ENCODE measurements at places on chromosomes 1 and 21.
A peak's percentile ranks its signal among the peaks of the same experiment; 100 is the strongest.

- H3K4me3 ChIP-seq = no peak overlapping the region
- H3K4me1 ChIP-seq = no peaks in the 10 kb centered on the region
- no peaks in the 10 kb centered on the region for H3K27me3 ChIP-seq
- H3K27ac ChIP-seq = no peak overlapping the region
- no peak for DNase-seq
These were observed 4.8 kb downstream of the UMODL1 start for GRCh38 chr21:42075686-42076471.

- H3K27ac ChIP-seq = no peak overlapping the region
- H3K4me3 ChIP-seq = no peak overlapping the region
- no peaks in the 10 kb centered on the region for H3K27me3 ChIP-seq
- no peak for DNase-seq
These were observed 8.5 kb upstream of the COL8A2 start for GRCh38 chr1:36133484-36133883.

- H3K4me1 ChIP-seq = peaks cover 5% of the 10 kb centered on the region
- no peak for DNase-seq
- no peaks in the 10 kb centered on the region for H3K36me3 ChIP-seq
- no peak overlapping the region for H3K27ac ChIP-seq
These were observed 695 bp downstream of the DMBX1 start for GRCh38 chr1:46490406-46490655.

DNA sequence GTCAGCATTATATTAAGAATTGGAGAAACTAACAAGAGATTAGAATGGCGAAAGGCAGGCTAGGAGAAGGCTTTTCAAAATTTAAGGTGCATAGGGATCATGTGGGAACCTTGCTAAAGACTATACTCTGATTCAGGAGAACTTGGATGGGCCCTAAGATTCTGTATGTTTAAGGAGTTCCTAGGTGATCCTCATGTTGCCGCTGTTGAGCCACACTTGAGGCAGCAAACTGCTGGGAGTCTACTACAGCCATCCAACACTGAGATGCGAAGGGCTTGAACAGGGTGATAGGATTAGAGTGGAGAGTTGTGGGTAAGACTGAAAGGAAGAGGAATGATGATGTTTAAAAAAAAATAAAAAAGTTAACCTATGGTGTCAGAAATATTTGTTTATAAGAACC is 1013.2 kb downstream of the MRPL39 start:
- no peak overlapping the region for H3K27ac ChIP-seq
- H3K4me1 ChIP-seq = no peaks in the 10 kb centered on the region
- H3K27me3 ChIP-seq = no peaks in the 10 kb centered on the region

DNA sequence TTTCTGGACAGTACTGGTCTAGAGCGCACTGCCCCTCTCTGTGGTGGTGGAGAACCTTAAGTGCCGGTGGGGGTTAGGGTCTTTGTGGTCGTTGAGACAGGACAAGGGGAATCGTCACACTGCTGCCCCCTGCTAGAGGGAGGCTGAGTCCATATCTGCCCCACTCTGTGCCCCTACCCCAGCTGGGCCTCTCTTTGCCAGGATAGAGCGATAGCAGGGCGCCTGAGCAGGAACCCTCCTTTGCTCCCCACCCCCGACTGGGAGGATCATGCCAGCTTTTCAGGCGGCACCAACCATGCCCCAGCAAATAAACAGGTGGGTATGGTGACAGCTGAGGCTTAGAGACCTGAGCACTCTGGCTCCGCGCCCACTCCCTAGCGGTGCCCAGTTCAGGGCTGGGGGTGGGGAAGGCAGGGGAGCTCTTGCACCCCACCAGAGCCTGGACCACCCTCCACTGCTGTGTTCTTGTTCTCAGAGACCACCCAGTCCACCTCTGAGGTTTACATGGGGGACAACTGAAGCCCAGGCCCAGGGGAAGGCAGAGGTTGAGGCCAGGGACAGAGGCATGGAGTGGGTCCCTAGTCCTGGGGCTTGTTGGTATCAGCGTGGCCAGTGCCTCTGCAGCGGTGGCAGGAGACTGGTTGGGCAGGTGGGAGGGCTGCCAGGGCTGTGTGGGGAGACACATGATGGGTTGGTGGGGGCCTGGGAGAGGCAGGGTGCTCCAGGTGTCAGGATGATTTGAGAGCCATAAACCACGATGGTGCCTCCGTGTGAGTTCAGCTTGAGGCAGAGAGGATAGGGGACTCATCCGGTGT is 1.6 kb downstream of the PADI2 start:
- H3K4me3 ChIP-seq = no peak overlapping the region
- no peak for DNase-seq
- H3K27me3 ChIP-seq = peaks cover 24% of the 10 kb centered on the region
- H3K4me1 ChIP-seq = peaks cover 13% of the 10 kb centered on the region

DNA sequence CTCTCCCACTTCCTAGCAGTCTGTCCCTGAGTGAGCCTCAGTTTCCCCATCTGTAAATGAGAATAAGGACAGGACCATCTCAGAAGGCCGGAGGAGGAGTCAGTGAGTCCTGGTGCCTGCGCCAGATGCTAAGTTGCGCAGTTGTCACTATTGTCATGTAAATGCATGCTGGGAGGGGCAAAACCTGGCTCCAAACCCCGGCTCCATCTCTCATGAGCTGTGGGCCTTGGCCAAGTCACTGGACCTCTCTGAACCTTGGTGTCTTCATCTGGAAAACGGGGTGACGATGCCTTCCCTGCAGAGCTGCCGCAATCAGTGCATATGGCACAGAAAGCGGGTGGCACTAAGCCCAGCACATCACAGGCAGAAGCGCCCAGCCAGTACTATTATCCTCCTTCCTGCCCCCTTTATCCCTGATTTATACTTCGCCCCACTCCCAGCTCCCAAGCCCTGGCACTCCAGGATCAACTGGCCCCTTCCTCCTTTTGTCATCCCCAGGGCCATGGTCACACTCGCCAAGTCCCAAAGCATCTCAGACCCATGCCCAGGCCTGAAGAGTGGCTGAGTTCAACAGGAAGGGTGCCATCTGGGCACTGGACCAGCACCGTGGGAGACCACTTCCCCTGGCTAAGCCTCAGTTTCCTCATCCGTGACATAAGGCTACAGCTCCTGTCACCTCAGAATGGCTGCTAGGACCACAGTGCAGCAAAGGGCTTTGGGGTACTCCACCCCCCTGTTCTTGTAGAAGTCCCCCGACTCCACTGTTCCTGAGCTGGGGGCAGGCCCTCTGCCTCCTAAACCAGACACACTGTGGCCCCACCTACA is 4.3 kb upstream of the PLEKHG5 start:
- DNase-seq = no peak
- H3K36me3 ChIP-seq = no peaks in the 10 kb centered on the region
- no peaks in the 10 kb centered on the region for H3K27me3 ChIP-seq

DNA sequence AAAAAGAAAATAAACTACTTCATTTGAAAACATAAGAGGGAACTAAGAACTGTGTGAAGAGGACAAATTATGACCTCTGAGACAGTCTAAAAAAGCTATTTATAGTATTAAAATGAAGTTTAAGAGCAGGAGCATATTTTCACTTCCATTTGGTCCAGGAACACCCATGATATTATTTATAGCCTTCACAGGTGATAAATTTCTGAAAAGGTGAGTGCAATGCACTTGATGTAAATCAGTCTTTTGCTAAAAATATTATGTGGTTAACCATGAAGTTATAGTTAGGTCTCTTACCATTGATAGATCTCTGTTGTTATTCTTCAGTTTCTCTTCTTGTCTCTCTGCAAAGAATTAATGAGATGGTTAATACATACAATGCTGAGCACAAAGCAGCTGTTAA is 14.7 kb downstream of the TMCO1 start:
- DNase-seq = no peak
- H3K27ac ChIP-seq = no peak overlapping the region
- no peaks in the 10 kb centered on the region for H3K27me3 ChIP-seq
- H3K36me3 ChIP-seq = peaks cover 31% of the 10 kb centered on the region
- H3K4me3 ChIP-seq = no peak overlapping the region
- H3K4me1 ChIP-seq = no peaks in the 10 kb centered on the region

GRCh38 chr1:229952670-229953520 is 114.1 kb upstream of the GALNT2 start:
- H3K36me3 ChIP-seq = no peaks in the 10 kb centered on the region
- H3K4me3 ChIP-seq = no peak overlapping the region
- no peaks in the 10 kb centered on the region for H3K4me1 ChIP-seq
- no peak overlapping the region for H3K27ac ChIP-seq

- DNase-seq = no peak
- H3K36me3 ChIP-seq = no peaks in the 10 kb centered on the region
- no peaks in the 10 kb centered on the region for H3K27me3 ChIP-seq
These were observed 7.7 kb downstream of the IFNAR2 start for GRCh38 chr21:33237486-33237885.

DNA sequence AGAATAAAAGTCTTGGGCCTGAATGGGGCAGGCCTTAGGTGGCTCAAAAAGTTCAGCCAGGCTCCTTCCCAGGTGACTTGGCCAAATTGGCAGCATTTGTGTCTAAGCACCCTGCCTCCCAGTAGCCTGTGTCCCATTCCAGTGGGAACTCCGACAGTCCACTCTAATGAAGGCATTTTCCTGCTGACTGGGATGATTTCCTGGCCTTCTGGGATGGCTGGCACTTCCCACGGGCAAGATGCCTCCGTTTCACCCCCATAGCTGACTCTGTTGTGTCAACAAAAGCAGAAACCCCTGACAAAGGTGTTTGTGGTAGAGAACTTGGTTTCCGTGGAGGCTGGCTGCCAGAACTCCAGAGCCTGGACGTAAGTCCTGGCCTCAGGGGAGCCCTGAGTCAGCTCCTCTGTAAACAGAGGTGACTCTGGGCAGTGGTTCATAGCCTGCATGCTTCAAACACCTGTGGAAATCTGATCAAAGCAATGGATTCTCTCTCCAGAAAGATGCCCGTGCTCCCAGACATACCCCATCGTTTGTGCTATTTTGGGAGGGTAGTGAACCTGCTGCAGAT is 36.6 kb downstream of the WNT3A start:
- no peak overlapping the region for H3K27ac ChIP-seq
- DNase-seq = no peak
- no peaks in the 10 kb centered on the region for H3K36me3 ChIP-seq
- peaks cover under 1% of the 10 kb centered on the region for H3K27me3 ChIP-seq

DNA sequence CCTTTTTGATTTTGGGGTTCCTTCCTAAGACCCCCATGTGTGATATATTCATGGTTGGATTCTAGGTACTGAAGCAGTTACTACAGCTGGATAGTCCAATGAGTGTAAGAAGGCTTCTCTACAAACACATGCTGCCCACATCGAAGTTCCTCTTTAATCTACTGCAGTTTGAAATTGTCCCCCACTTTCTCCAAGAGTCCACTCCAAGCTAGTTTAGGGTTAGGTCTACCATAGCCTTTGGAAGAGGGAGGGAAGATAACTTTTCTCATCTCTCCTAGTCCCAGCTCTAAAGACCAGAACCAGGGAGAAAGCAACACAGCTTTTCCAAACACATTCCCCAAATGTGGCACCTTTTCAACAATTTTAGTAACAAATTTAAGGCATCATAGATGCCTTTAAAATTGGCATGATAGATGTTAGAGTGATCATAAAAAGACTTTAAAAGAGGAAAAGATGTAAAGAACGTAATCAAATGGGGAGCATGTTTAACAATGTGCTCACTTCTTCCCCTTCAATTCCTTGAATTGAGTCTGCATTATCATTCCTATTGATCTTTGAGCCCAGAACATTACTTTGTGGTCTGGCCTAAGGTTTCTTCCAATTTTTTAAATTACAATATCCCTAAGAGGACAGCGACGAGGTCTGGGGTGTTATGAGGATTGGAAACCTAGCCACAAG is 1.0 kb upstream of the EXO1 start:
- H3K36me3 ChIP-seq = no peaks in the 10 kb centered on the region
- no peaks in the 10 kb centered on the region for H3K27me3 ChIP-seq
- peak overlapping the region; percentile 97 for H3K27ac ChIP-seq
- no peak overlapping the region for H3K4me3 ChIP-seq
- no peak for DNase-seq

GRCh38 chr1:86914998-86915736 is 732 bp downstream of the HS2ST1 start:
- no peaks in the 10 kb centered on the region for H3K27me3 ChIP-seq
- peak overlapping the region; percentile 100 for H3K4me3 ChIP-seq
- peak; percentile 19 for DNase-seq
- peak overlapping the region; percentile 73 for H3K27ac ChIP-seq
- peaks cover 4% of the 10 kb centered on the region for H3K36me3 ChIP-seq
- peaks cover 20% of the 10 kb centered on the region for H3K4me1 ChIP-seq

- H3K27me3 ChIP-seq = no peaks in the 10 kb centered on the region
- no peaks in the 10 kb centered on the region for H3K36me3 ChIP-seq
- H3K27ac ChIP-seq = no peak overlapping the region
These were observed 42.1 kb downstream of the NRIP1 start for GRCh38 chr21:15022608-15023261.

DNA sequence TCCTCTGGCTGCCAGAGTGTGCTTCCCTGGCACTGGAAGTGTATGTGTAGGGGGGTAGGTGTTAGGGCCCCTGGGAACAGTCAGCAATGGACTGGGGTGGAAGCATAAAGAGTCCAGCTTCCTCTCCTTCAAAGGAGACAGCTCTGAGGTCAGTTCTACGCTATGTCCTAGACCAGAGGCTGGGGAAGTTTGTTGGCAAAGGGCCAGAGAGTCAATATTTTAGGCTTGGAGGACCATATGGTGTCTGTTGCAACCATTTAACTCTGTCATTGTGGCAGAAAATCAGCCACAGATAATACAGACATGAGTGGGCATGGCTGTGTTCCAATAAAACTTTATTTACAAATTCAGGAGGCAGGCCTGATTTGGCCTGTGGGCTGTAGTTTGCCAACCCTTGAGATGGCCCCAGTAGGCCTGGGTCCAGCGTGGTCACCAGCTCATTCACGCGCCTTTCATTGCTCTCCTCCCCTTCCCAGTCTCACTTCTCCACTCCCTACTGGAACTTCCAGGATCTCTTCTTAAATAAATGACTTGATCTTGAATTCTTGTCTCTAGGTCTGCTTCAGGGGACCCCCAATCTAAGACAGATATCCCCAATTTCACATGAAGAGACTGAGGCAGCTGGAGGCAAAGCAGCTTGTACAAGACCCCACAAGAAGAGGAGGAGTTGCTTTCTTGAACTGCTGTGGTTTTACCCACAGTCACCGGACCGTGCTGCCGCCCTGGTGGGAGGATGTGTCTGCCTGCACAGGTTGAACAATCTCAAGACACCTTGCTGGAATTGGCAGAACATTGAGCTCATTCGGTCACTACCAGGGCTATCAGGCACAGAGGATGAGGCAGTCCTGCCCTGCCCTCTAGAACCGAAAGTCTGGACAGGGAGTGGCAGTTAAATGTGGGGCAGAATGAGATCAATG is 162.4 kb upstream of the POU3F1 start:
- no peaks in the 10 kb centered on the region for H3K4me1 ChIP-seq
- H3K36me3 ChIP-seq = no peaks in the 10 kb centered on the region
- no peak overlapping the region for H3K27ac ChIP-seq
- H3K4me3 ChIP-seq = no peak overlapping the region

DNA sequence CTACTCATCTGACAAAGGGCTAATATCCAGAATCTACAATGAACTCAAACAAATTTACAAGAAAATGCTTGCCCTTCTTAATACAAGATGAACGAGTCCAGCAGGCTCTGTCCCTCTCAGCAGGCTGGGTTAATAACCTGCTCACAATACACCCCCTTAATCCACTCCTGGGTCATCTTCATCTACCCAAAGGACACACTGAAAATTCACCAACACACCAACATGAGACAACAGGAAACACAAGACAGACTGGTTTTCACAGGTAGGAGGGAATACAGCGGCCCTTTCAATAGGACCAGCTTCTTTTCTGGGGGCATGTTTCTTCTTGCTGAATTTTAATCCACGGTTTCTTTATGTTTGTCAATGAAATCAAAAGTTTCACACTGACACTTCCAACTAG is 44.6 kb downstream of the SUSD4 start:
- H3K4me1 ChIP-seq = no peaks in the 10 kb centered on the region
- no peak overlapping the region for H3K27ac ChIP-seq
- H3K27me3 ChIP-seq = no peaks in the 10 kb centered on the region
- H3K4me3 ChIP-seq = no peak overlapping the region
- no peak for DNase-seq

- no peaks in the 10 kb centered on the region for H3K36me3 ChIP-seq
- H3K4me1 ChIP-seq = peaks cover 10% of the 10 kb centered on the region
- H3K27me3 ChIP-seq = no peaks in the 10 kb centered on the region
- DNase-seq = no peak
- H3K4me3 ChIP-seq = no peak overlapping the region
These were observed 297.5 kb downstream of the DUSP10 start for GRCh38 chr1:221444346-221444745.
